ENCODE measurements at places on chromosomes 12 and 14.

DNA sequence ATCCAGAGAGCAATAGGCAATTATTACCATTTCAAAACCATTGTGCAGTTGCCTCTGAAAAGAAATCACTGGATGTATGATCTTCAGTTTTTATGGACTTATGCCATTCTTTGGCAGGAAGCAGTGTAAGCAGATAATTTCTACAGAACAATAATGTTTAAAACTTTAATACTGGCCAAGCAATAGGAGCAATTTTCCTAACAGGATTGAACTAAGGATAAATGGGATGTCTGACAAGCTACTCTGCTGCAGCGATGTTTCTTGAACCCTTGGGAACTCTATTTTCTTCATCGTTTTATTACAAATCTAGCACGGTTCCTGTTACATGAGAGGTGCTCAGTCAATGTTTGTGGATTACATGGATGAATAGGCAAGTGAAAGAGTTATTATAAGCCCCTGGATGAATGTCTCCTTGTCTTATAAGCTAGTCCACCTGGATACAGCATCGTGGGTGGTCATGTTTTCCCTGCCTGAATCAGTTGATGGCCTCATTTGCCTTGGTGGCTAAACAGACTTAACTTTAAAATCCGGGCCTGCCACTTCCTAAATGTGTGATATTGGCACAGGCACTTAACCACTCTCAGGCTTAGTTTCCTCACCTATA lies 68.2 kb upstream of the MDM1 start:
- no peak for DNase-seq

- no peak for DNase-seq
Observed at GRCh38 chr14:49904270-49904669, 11.4 kb downstream of the ARF6 start.

DNA sequence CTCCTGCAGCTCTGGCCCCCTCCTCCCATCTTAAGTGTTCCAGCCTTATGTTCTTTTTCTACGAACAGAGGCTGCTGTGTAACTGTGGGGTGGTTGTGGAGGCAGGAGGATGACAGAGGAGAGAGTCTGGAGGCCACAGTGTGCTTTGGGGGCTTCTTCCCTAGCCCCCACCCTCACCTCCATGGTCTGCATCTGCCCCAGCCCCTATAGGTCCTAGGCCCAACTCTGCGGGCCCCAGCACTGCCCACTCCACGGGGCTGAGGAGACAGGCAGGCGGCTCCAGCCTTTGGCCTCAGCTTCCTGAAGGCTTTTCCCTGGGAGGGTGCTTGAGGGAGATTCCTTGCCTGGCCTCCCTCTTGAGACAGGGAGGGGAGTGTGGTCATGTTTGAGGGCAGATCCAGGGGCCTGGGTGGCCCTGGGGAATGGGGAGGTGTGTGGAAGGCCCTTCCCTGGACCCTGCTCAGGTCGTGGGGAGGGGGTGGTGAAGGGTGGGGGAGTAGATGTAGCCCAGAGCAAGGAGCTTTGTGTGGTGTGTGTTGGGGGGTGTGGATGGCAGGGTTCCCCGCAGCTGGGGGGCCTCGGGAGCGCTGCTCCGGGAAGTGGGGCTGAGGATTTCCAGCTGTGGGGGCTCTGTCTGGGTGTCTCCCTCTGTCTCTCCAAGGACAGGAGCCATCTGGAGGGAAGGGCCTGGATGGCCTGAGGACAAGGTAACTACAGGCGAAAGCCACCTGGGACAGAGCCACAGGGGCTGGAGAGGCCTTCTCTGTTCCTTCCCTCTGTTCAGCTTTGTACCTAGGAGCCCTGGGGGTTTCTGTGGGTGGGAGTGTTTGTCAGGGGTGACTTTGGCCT lies 1.1 kb downstream of the SMIM41 start:
- DNase-seq: no peak

GRCh38 chr14:33465846-33466700 lies 484.8 kb downstream of the EGLN3 start:
- DNase-seq: no peak

DNA sequence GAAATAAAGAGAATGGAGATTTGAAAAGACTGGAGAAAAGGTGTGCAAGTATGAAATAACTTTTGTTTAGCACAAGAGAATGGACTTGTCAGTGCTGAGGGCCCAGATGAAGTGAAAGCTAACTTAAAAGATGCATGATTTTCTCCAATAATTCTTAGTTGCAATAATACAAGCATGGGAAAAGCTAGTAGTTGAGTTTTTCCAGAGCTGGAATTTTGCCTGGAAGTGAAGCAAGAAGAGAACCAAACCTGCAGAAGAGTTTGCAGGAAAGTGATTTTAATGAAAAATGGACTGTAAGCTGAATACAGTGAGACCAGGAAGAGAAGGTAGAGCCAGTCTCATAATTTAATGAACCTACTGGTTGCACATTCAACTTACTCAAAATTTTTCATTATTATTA lies 69.3 kb upstream of the FSCB start:
- no peak for DNase-seq

DNA sequence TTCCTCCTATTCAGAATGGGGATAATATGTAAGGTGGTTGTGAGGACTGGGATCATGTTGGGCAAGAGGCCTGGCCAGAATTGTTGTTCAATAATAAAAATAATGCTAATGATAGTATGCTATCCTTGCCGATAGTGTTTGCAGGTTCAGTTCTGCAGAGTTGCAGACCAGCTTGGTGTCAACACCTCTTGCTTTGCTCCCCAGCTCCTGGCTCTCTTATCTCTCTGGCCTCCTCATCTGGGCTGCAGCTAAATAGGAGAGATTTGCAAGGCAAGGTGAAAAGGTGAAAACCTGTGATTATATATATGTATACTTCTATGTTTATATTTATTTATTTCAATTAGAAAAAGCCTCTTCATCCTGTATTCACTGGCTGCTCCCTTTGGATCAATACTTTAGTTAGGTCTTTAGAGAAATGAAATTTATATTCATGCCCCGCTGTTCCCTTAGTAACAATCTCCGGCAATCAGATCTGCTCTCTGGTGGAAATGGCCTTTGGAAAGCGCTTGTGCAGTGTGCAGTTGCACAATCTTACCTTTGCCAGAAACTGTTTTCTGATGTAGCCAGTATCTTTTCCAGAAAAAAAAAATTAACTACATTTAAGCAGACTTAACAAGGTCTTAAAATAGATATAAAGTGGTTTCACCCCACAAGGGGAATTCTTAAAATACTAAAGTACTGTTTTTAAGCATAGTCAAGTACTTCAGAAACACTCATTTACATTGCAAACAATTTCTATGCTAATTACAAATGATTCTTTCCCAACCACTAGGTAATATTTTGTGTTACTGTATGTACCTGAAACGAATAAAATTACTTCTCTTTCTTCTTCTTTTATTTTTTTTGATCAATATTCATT lies 19.1 kb upstream of the ACVR1B start:
- no peak for DNase-seq

DNA sequence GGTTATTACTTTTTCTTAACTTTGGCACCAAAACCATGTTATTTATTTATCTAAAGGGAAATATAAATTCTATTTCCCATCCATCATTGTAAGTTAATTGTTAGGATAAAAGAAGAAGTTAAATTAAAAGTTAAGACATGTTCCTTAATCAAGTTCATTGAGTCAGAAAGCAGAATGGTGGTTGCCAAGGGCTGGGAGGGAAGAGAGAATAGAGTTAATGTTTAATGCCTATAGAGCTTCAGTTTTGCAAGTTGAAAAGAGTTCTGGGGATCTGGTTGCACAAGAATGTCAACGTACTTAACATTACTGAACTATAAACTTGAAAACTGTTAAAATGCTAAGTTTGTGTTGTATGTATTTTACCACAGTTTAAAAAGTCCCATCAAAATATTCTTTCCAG lies 63.2 kb upstream of the NR2C1 start:
- no peak for DNase-seq

DNA sequence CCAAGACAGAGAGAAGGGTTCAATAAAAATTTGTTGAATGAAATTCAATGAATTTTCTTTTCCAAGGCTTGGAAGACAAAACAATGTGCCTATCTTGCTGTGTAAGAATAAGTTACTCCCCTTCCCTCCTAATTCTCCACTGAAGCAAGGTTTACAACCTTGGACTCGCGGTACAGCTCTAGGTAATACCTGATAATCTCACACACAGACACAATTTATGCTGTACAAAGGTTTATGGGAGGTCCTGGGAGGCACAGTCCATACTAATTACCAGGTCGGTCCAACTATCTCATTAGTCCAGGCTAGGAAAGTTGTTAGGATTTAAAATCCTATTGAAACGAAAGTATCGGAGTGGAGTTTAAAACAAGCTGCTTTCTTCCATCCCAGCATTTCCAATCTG lies 42.6 kb downstream of the NELL2 start:
- DNase-seq: no peak

DNA sequence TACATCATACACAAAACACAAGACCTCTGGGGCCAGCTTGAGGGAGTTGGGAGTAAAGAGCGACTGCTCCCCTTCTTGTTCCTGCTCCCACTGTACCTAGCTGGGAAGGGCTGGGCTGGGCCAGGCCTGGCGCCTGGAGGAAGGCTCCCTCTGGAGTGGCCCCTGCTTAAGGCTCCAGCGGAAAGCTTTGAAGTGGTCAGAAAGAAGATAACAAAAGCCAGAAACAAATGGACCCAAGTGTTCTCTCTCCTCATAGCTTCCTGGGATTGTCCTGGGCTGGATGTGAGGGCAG lies 25.3 kb downstream of the PRPF40B start:
- no peak for DNase-seq

GRCh38 chr12:102462386-102462785 lies 18.0 kb downstream of the IGF1 start:
- no peak for DNase-seq

DNA sequence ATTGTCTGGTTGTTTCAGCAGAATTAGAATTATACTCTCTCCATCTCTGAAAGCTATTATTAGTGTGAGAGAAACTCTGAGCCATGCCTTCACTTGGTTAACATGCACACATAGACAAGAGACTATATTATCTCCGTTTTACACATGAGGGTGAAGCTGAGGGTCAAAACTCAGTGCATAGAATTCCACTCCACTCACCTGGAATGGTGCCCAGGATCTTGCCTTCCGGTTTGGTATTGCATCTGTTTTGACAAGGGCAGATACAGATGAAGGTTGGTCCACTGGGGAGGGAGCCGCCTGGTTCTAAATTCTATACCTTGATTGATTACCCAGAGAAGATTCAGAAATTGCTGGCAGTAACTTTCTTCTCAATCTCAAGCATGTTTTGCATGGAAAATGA lies 149.5 kb upstream of the PELI2 start:
- DNase-seq: no peak

DNA sequence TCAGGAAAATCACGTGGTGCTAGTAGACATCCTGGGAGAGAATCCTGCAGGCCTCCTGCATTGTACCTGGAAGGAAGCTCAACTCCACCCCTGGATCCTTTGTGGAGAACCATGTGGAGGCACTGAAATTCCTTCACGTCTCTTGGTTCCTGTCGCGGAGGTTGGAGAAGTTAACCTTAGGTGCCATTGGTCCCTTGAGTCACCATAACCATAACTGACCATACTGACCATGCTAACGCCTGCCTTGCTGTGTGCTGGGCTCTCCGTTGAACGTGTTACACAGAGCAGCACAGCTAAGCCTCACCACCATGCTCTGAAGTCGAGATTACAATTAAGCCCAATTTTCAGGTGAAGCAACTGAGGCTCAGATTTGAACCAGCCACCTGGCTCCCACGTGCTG lies 18.6 kb downstream of the C14orf132 start:
- DNase-seq: no peak

- no peak for DNase-seq
Observed at GRCh38 chr12:131061041-131061806, 107.5 kb downstream of the ADGRD1 start.

- no peak for DNase-seq
Observed at GRCh38 chr12:2431810-2432209, 363.0 kb upstream of the FKBP4 start.

- DNase-seq: no peak
Observed at GRCh38 chr14:57492859-57493258, 798 bp downstream of the CCDC198 start.

GRCh38 chr14:64012720-64013119 lies 159.9 kb downstream of the SYNE2 start:
- no peak for DNase-seq

GRCh38 chr14:84482256-84483071 lies 1047.5 kb upstream of the FLRT2 start:
- no peak for DNase-seq

- DNase-seq: no peak
Observed at GRCh38 chr14:44778604-44779003, 183.1 kb downstream of the KLHL28 start.

DNA sequence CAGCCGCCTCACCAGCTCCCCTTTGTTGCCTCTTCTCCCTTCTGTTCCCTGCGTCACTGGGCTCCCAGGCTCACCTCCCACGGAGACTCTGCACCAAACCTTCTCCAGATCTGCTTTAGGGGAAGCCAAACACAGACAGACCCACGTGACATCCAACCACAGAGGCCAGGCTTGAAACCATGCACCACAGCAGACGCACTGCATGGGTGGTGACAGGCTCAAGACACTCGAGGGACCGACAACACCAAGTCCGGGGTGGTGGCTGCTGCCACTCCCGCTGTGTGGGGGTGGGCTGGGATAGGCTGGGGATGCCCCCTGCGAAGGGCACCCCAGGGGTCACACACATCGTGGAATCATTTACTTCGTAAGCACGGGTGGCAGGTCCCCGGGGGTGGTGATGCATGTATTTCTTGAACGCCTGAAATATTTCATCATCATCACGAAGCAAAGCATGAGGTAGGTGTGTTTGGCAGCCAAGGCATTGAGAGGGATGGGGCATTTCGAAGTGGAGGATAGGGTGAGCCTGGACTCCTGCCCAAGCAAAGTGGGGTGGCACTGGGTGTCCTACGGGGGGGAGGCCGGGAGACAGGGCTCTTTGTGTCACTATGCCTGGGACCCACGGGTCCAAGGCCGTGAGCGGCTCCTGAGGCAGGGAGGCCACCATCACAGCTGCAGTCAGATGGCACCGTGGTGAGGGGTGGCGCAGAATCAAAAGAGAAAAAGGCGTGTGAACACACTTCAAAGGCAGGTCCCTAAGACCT lies 66.8 kb upstream of the RFLNA start:
- no peak for DNase-seq

DNA sequence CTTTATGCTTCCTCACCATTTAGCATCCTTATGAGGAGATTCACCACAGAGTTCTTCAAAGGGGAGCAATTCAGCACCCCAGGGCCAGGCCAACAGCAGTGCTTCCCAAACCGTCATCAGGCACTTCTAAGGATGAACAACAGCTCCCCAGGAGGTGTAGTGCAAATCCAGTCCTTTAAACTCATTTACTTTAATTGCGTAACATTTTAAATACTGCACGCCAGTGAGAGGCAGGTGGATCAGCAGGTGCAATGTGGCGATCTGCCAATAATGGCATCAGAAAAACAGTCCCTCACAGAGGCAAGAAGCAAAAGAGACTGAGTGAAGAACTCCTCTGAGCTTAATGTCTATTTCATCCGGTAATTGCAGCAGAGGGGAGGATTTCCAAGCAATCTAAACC lies 770.9 kb upstream of the FOXG1 start:
- no peak for DNase-seq

- no peak for DNase-seq
Observed at GRCh38 chr12:20439626-20440025, 71.3 kb downstream of the PDE3A start.

Data from CD4-positive, alpha-beta T cell treated with Interferon alpha-2 for 1 hour (primary cell).